Stimulated activated CD4-positive, alpha-beta T cell treated with anti-CD3 and anti-CD28 coated beads, Interleukin-2, amount 100 ng/mL, for 24 hours (primary cell): ENCODE measurements at places on chromosomes 2 and 18.

DNA sequence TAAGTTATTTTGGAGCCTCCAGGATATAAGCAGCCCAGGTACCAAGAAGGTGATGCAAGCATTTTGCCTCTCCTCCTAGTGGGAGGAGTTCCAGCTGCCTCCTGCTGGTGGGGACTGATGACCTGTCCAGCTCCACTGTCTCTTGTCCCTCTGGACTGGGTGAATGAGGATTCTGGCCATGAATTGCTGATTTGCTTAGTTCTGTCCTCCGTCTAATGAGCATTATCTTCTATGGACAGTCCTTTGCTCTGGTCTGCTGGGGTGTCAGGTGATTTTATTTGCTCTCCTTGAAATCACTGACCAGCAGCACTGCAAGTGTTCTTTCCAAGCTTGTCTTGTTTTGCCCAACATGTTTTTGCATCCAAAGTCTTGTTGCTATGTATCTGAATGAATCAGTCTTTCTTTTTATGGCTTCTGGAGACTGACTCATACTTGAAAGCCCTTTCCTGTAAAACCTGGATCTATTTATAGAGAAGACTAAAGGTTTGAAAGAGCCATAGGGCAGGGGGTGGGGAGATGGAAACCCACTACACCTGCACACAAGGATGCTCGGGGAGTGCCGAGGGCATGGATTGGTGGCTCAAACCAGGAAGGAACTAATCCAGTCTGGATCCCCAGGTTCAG, 40.5 kb upstream of the EFHD1 start:
- no peak for DNase-seq

DNA sequence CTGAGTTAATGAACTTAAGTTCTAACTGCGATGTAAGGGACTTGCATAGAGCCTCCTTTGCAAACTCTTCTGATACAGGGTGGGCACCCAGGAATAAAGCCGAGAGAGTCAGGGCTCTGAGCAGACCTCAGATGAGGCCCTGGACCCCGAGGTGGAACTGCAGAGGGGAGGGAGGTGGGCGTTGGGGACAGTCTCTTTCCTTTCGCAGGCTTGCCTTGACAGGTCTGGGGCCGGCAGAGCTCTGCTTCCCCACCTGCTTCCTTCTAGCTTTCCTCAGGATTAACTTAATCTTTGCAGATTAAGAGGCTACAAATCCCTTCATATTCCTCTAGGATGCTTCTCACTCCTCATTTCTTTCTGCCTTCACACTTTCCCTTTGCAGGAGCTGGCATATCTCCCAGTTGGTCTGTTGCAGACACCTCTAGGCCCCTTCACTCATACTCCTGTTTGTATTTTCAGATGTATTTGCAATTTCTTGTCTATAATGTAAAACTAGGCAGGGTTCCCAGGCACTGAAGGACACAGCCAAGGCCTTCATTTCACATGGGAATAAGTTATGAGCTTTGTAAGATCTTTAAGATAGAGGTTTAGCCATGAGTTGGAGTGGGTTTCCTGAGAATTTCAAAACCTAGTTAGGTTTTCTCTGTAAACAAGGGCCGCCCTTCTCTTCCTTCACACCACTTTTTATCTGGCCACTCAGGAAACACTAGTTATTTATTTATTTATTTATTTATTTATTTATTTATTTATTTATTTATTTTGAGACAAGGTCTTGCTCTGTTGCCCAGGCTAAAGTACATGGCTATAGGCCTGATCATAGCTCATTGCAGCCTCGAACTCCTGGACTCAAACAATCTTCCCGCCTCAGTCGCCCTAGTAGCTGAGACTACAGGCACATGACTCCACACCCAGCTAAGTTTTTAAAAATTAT, 70.9 kb downstream of the MTCL1 start:
- DNase-seq = no peak

- no peak for DNase-seq
Measured at GRCh38 chr2:224004105-224004695, 34.9 kb downstream of the SERPINE2 start.

DNA sequence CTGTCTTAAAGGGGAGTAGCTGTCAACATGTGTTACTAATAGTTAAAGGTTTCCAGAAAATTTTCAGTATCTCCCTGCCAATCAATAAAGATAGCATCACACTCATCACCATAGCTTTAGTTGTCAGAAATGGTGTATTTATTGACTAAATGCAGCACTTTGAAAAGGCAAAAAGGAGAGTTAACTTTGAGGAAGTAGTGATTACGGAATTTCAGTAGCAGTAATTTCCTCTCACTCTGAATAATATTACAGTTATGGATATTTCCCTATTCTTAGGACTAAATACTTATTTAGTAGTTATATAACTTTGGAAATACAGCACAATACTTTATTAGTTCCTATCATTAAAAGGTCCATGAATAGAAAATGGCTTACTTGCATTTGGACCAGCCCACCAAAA, 250.5 kb downstream of the CAMKMT start:
- DNase-seq = no peak

GRCh38 chr18:56488739-56489138, 149.7 kb downstream of the TXNL1 start:
- no peak for DNase-seq

- DNase-seq = no peak
Measured at GRCh38 chr2:119240311-119241204, 16.9 kb downstream of the STEAP3 start.

DNA sequence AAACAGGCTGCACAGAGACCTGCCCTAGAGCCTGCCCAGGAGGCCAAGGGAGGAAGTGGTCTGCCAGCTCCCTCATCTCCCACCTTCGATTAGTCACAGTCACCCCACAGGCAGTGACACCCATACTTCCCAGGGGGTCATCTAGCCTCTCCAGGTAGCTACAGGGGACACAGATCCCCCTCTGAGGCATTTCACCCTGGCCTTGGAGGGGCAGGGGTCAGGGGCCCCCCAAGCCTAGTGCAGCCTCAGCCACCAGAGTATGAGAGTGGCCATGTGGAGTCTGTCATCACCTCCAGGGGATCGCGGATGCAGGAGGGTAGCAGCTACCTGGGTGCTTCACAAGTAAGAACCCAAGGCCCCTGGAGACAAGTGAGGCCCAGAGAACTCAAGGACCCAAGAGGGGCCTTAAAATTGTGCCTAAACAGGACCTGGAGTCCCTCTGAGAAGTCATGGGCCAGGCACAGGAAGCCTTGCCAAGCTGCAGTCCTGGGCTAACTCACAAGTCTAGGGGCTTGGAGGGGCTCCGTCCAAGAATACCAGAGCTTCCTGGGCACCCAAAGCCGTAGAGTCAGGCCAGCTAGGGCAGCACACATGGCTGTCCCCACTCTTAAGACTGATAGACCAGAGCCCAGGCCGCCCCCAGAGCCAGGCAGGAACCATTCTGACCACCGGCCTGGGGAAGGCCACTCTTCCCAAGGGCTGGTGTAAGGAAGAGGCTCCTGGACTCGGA, 354.3 kb upstream of the ID2 start:
- no peak for DNase-seq

DNA sequence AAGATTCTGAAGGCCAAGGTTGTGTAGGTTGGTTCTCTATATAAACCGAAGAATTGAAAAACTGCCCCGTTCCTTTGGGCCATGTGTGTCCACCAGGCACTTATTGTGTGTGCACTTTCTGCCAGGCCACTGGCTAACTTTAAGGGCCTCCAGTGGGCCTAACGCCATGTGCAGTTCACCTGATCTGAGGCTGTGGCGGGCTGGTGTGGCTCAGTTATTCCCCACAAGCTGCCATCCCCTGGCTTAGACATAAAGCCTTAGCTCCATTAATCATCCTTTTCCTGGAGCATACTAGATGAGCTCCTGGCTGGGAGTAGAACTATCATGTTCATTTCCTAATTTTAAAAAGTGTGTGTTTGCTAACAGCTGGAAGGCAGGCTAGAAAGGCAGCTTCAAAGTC, 304.1 kb upstream of the TNP1 start:
- DNase-seq = no peak
